ENCODE measurements at places on chromosomes 11 and 22. TPM values are rescaled to one million over a fixed set of nuclear protein-coding genes. Genes with fewer than 3 reads are reported as not detected.

The MMP10 gene
- 0.87 TPM for total RNA-seq

The TOMT gene
- 0.17 TPM for total RNA-seq

The DGKZ gene
- total RNA-seq = 41.6 TPM

The MS4A15 gene
- total RNA-seq = not detected

The MAPK8IP1 gene
- 17.4 TPM for total RNA-seq

The ADM2 gene
- total RNA-seq = 2.3 TPM

The HBG2 gene
- not detected for total RNA-seq

The ELMOD1 gene
- total RNA-seq = not detected

The LDHAL6A gene
- not detected for total RNA-seq

The TNRC6B gene
- total RNA-seq = 18.9 TPM

The FAM181B gene
- not detected for total RNA-seq

The ADAMTS8 gene
- 8.9 TPM for total RNA-seq

The OR51I1 gene
- not detected for total RNA-seq

The BRD1 gene
- 30.8 TPM for total RNA-seq

The C11orf86 gene
- not detected for total RNA-seq

The IGLL1 gene
- total RNA-seq = not detected

The KDM4E gene
- not detected for total RNA-seq

The SFI1 gene
- 13.1 TPM for total RNA-seq

The CHRNA10 gene
- total RNA-seq = 0.50 TPM

The SHISAL1 gene
- 1.2 TPM for total RNA-seq

The OR8D1 gene
- not detected for total RNA-seq

The KRTAP5-9 gene
- not detected for total RNA-seq

The MUC6 gene
- under 0.01 TPM for total RNA-seq

The OR52N4 gene
- not detected for total RNA-seq

The RFPL3 gene
- not detected for total RNA-seq

The TUBA8 gene
- total RNA-seq = not detected

The P2RY6 gene
- 0.17 TPM for total RNA-seq

The TSSK2 gene
- total RNA-seq = not detected

The SCGB1A1 gene
- total RNA-seq = not detected

The THY1 gene
- 286 TPM for total RNA-seq

The C22orf23 gene
- 0.50 TPM for total RNA-seq

The ACP2 gene
- 26.6 TPM for total RNA-seq

The OVOL1 gene
- total RNA-seq = not detected

The HEPN1 gene
- not detected for total RNA-seq

The OR51E1 gene
- total RNA-seq = not detected

The ABTB2 gene
- 9.6 TPM for total RNA-seq

The C11orf91 gene
- 0.33 TPM for total RNA-seq

The FGF19 gene
- total RNA-seq = not detected

All from smooth muscle cell of trachea (primary cell).